ENCODE measurements at places on chromosomes 1 and 21. TPM values are rescaled to one million over a fixed set of nuclear protein-coding genes. Genes with fewer than 3 reads are reported as not detected.
A peak's percentile ranks its signal among the peaks of the same experiment; 100 is the strongest.

KCNAB2 gene
- 6.6 TPM for polyA plus RNA-seq

DNA sequence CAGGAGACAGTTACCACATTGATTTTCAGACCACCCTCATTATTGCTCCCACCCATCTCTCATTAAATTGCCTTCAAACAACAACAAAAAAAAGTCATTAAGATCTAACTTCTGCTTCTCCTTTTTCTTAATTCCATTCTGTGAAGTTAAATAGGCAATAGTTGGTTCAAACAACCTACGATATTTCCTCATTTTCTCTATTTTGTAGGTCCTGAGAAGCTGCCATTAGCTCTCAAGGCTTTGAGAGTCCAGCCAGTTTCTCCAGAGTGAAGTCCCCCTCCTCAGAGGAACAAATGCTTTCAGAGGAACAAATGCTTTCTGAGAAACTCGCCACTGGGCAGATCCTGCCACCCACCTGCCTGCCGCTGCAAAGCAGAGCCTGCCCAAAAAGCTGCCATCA is 125.6 kb downstream of the ETS2 start:
- DNase-seq, result no peak
- no peak overlapping the region for H3K27ac ChIP-seq
- no peak overlapping the region for H3K4me3 ChIP-seq
- no peaks in the 10 kb centered on the region for H3K36me3 ChIP-seq
- peaks cover 2% of the 10 kb centered on the region for H3K4me1 ChIP-seq

DNA sequence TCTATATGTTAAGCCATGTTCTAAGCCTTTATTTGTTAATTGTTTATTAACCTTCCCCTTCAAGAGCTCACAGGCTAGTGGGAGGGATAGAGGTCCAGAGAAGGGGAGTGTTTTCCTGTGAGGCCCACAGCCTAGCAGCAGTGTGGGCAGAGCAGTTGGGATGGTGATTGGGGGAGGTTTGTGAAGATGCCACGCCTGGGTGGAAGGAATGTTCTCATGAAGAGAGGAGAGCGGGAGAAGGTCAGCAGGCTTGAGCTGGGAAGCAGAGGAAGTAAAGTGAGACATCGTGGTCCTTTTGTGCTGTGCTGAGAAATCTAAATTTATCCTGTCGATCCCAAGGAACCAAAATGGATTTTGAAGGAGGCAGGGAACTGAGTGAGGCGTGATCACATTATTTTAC is 42.6 kb downstream of the TRAPPC10 start:
- peak overlapping the region; percentile 63 for H3K27ac ChIP-seq
- no peaks in the 10 kb centered on the region for H3K4me1 ChIP-seq
- no peak overlapping the region for H3K4me3 ChIP-seq
- H3K27me3 ChIP-seq, result no peaks in the 10 kb centered on the region
- H3K36me3 ChIP-seq, result peaks cover 26% of the 10 kb centered on the region

DNA sequence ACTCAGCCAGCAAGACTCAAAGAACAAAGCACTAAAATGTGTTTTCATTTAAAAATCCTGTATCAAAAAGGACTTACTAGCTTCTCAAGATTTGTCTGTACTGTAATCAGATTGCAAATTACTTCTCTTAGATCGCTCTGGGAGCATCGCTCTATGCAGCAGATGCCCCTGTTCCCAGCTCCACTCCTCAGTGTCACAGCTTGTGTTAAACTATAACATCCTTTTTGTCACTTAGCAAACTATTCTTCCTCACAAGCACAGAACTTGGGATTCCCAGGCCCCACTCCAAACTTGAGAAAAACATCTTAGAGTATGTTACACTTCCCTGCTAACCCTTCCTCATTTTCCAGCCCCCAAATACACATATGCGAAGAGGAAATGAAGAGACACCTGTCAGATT is 85.1 kb upstream of the CHRM3 start:
- H3K4me3 ChIP-seq, result no peak overlapping the region
- DNase-seq, result no peak

DNA sequence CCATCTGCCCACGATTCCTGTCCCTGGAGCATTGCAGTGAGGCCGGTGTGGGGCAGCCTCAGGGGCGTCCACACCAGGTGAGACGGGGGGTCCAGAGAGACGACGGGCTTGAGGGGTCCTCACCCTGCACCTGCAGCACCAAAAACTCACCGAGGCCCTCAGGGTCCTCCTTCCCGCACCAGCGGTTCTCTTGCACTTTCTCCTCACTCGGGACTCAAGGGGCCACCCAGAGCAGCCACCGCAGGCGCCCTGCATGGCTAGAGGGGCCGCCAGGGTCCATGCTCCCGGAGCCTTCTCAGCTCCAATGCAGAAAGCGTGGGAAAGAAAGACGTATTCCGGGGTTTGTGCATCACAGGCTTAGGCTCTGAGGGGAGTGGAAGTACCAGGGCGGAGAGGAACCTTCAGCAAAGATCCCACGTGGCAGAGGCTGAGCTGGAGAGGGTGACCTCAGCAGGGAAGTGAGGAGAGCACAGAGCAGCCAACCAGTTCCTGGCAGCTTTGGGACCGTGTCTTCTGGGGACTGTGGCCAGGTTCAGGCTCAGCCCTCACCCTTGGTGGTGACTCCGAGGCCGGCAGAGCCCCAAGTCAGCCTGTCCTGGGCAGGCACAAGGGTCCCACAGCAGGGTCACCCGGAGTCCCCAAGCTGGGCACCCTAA is 19.5 kb upstream of the COL6A2 start:
- H3K4me3 ChIP-seq, result no peak overlapping the region
- peaks cover 52% of the 10 kb centered on the region for H3K4me1 ChIP-seq
- DNase-seq, result no peak
- H3K27ac ChIP-seq, result no peak overlapping the region
- H3K36me3 ChIP-seq, result no peaks in the 10 kb centered on the region
- H3K27me3 ChIP-seq, result no peaks in the 10 kb centered on the region

DNA sequence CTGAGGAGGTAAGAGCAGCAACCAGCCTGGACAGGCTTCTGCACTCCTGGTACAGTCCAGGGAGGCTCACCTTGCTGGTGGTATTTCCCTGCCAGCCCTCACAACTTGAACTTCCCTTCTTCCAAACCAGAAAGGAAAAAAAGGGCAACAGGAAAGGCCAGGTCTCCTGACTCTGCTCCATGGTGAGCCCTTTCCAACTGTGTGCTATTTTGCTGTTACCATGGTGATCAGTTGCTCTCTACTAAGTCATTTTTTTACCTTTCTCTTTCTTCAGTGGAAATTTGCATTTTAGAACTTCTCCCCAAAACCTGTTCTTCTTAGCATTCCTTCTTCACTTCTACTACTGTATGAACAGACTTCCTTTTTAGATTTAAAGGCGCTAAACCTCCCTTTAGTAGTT is 164.3 kb downstream of the GRIK1 start:
- H3K36me3 ChIP-seq, result no peaks in the 10 kb centered on the region
- H3K27ac ChIP-seq, result no peak overlapping the region
- no peak overlapping the region for H3K4me3 ChIP-seq
- H3K4me1 ChIP-seq, result no peaks in the 10 kb centered on the region

DNA sequence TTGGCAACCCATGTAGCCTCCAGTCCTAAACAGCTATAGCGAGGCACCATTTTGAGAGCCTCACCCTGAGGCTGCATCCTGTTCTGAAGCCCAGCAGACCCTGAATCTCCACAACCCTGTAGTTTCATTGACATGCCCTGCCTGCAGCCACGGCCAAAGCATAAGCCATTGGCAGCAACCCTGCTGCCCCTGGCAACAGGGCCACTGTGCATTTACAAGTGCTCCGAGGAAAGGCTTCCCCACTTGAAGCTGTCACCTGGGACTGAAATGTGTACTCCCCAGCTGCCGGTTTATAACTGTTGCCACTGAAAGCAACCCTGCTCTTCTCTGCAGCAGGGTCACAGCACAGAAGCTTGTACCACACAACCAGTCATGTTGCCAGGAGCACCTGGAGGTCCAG is 124.2 kb upstream of the OLFM3 start:
- no peaks in the 10 kb centered on the region for H3K4me1 ChIP-seq
- H3K27me3 ChIP-seq, result no peaks in the 10 kb centered on the region
- no peak overlapping the region for H3K27ac ChIP-seq
- no peak for DNase-seq

DNA sequence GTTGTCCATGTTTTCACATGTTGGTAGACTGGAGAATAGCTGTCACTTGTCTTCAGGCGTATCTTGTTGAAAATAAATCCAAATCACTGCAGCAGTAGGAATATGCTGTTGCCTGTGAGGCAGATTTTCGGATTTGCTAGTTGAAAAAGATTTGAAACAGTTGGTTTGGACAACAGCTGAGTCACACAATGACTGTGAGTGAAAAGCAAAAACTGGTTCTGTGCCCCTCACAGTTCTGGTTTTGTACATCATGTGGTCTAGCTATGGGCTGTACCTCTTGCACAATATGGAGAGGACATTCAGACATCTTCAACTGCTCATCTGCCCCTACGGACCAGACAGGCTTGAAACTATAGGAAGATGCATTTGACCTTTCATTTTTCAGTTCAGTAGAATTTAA is 1.8 kb downstream of the ARF1 start:
- H3K4me1 ChIP-seq, result peaks cover 60% of the 10 kb centered on the region
- DNase-seq, result no peak
- peak overlapping the region; percentile 97 for H3K4me3 ChIP-seq
- H3K27me3 ChIP-seq, result no peaks in the 10 kb centered on the region
- H3K27ac ChIP-seq, result peak overlapping the region; percentile 88

CDKN2C gene
- 15.9 TPM for polyA plus RNA-seq

DNA sequence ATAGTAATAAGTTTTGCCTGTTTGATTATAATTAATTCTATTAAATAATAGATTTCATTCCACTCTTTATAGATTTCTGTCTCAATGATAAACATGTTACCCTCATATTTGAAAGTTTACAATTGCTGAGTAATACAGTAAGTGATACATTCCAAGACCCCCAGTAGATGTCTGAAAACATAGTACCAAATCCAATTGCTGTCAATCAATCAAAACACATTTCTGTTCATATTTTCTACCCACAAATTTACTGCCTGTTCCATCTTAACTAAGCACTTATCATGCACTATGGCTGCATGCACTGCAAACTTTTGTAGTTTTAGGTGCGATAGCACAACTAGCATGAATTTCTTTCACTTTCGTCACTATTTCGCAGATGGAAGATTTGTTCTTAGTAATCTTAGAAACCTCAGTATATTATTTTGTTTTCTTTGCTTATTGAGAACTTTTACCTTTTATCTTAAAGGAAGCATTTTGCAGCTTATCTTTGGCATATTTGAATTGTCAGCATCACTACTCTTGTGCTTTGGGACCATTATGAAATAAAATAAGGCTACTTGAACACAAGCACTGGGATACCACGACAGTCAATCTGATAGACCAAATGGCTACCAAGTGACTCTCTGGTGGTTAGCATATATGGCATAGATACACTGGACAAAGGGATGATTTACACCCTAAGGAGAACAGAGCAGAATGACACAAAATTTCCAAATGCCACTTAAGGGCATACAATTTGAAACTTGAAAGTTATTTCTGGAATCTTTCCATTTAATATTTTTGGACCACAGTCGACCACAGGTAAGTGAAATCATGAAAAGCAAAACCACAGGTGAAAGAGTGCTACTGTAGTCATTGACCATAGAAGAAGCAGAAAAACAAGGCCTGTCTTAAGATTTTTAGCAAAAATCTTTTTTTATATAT is 67.6 kb downstream of the RGS13 start:
- no peaks in the 10 kb centered on the region for H3K36me3 ChIP-seq
- no peaks in the 10 kb centered on the region for H3K4me1 ChIP-seq
- no peak overlapping the region for H3K27ac ChIP-seq
- no peak for DNase-seq

All from muscle of leg (tissue), 16 donors.